T1000 (cell line): ENCODE measurements at places on chromosomes 11 and 22.

DNA sequence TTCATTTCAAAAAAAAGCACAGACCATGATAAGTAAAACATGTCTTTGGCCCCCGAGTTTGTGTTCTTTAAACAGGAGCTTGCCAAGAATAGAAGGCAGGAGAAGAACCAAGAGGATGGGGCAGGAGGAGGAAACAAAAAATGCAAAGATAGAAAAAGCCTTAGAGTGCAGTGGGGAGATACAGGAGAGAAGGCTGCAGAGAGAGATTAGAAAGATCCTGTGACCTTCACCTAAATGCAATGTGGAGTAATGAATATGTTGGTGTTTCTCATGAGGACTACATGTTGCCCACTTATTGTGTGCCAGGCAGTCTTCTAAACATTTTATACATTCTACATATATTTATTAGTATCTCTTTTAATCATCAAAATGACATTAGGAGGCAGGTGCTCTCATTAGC, 2.3 kb upstream of the APLNR start:
- no peak for DNase-seq

DNA sequence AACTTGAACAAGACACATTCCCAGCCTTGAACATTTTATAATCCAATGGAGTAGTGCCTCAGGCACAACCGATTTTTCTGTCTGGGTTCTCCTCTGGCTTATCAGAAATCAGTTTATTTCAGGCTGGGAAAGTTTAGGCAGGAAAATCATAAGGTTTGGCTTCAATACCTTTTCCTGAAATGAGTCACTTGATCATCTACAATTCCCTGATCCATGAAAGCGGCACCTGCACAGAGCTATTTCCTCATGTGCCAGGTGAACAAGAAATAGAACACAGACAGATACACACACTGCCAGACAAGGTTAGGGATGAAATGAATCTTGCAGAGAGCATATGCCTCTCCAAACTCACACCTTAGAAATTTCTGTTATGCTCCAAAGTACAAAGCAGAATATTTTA, 106.7 kb upstream of the OR9G4 start:
- no peak for DNase-seq

DNA sequence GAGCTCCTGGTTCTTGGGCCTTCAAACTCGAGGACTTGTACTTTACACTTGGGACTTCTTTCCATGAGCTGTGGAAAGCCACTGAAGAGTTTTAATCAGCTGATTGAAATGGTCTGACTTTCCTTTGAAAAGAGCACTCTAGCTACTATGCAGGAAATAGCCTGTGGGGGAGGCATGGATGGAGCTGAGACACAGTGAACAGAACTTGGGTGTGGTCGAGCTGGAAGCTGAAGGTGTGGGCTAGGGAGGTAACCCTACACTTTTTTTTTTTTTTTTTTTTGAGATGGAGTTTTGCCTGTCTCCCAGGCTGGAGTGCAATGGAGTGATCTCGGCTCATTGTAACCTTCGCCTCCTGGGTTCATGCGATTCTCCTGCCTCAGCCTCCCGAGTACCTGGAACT, 17.5 kb upstream of the CAPRIN1 start:
- no peak for DNase-seq

GRCh38 chr11:10604340-10604748, 35.9 kb upstream of the LYVE1 start:
- DNase-seq: no peak

GRCh38 chr11:116800610-116801009, 8.9 kb upstream of the APOA5 start:
- no peak for DNase-seq

DNA sequence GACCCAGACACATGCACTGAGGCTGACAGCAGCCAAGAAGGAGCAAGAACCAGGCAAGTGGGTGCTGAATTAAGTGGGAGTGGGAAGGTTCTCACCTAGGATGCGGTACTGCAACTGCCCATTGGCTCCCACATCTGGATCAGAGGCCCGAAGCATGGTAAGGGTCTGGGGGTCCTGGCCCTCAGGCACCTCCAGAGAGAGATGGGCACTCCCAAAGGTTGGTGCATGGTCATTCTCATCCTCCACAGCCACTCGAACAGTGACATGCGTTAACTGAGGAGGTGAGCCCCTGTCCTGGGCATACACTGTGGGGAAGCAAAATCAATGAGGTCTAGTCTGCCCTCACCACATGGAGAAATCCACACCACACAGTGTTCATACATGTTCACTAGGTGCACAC, 9.3 kb upstream of the TPP1 start:
- DNase-seq: no peak

GRCh38 chr11:125941619-125942611, 3.9 kb upstream of the VSIG10L2 start:
- DNase-seq: no peak

DNA sequence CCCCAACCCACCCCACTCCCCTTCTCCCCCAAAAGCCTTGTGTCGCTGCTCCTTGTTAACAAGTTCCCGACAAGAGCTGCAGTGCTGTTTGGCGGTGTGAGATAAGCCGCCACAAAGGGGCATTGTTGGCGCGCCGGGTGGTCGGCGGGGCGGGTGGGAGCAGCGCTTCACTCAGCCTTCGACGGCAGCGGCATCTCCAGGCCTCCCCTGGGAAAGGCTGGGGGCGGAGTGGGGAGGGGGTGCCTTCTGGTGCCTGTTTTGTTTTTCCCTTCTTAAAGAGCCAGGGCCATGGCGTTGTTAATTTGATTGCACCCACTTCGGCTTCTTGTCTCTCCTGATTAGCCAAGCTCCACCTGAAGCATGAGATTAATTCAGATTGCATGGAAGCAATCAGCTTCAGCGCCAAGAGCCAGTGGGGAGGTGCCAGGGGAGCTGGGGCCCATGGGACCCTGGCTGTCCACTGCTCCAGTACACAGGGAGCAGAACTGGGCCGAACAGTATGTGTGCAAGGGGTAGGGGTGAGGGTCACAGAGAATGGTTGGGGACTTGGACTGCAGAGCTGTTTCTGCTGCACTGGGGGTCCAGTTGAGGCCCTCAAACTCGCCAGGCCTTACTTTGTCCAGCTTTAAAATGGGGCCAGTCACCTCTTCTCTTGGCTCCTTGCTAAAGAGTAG, 165.1 kb downstream of the CEP164 start:
- no peak for DNase-seq

GRCh38 chr22:44965171-44965570, 44.6 kb downstream of the PHF21B start:
- DNase-seq: no peak

DNA sequence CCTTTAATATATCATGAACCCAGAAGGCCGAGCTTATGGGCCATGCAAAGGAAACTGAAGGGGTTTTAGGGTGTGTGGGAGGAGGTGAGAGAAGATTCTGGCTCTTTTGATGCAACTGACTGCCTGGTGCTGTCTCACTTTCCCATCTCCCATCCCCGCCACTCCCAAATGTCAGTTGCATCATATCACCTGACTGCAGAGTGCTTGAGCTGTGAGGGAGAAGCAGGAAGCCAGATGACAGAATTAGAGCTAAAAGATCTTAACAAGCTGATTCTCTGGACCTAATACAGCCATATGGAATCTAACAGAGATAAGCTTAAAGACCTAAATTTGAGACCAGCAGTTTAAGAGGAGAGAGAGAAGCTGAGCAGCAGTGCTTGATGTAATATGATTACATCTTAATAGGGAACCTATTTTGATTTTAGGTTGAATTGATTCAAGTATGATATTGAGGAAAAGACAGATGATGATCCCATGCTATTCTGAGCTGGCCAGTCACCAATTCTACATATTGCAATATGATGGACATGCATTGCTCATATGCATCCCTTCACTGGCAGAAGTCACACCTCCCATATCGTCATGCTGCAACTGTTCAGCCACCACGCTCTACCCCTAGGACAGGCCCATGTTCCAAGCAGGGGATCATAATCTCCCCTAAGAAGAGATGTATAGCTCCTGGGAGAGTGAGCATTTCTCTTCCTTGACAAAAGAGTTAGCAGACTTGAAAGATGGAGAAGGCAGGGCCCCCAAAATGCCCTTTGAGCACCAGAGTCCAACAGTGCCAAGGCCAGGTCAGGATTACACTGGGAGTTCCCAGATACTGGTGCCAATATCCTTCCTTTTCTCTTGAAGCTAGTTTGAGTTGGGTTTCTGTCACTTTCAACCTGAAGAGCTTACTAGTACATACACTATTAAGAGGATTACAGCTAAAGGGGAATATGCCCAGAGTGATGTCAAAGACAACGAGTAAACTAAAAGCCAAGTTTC, 44.9 kb downstream of the PLEKHA7 start:
- DNase-seq: no peak
